Activated T-helper 1 cell treated with Interleukin-2 at 50 U/mL for 16 hours (primary cell): ENCODE measurements at places on chromosomes 4 and X.

DNA sequence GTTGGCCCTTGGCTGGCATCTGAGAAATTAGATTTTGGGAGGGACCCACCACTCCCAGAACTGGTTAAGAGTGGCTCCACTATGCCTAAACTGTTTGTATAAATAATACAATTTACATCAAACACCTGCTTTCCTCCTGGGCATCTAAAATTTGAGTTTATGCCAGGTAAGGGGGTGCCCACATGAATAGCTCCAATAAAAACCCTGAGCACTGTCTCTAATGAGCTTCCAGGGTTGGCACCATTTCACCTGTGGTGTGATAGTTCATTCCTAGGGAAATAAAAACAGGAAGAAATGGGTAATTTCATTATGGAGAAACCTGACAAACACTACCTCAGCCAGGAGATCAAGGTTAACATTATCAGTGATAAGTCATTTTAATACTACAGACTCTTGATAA, 119.7 kb downstream of the FRYL start:
- no peak for DNase-seq

DNA sequence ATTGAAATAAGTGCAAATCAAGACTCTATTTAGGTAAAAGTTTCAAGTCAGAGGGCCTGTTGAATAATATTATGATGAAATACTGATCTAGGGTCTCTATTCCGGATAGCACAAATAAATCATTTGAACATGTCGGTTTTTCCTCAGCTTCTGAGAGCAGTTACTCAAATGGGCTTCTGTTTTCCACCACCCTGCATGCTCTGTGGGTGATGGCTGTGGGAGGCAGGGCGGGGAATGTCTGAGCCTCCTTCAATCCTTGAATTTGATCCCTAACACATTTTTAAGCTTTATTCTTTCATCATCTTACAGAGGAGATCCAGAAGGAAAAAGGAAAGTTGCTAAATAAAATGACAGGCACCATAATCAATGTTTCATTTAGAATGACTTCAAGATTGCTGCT, 8.5 kb downstream of the UNC5C start:
- DNase-seq = no peak

DNA sequence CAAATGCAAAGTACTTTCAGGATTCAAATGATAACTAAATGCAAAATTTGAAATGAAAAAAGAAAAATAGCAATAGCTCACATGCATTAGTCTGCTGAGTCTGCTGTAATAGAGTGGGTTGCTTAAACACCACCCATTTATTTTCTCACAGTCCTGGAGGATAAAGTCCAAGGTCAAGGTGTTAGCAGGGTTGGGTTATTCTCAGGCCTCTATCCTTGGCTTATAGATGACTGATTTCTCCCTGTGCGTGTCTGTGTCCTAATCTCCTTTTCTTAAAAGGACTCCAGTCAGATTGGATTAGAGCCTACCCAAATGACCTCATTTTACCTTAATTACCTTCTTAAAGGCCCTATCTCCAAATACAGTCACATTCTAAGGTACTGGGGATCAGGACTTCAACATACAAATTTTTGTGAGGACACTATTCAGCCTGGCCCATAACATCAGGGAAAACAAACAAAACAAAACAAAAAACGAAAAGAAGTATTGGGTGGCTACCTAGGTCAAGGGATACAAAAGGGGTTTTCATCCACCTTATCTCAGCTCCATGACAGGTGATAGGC, 6.3 kb upstream of the TBL1X start:
- no peak for DNase-seq

DNA sequence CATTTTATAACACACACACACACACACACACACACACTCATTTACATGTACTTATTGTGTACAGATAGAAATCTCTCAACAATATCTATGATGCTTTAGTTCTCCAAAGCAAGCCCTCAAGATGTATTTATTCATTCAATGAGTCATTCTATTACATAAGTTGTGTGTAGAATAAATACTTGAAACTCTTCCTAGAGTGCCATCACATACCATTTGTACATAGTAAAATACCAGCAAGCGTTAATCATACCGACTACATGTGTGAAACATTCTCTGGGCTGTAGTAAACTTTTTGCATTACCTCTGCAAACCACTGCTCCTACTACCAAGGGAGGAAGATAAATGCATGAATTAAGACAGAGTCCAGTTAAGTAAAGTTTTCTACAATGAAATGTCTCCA, 70.9 kb downstream of the EPHA5 start:
- no peak for DNase-seq

GRCh38 chr4:67635331-67635730, 65.6 kb downstream of the UBA6 start:
- no peak for DNase-seq

GRCh38 chrX:110852180-110852579, 56.6 kb upstream of the CHRDL1 start:
- no peak for DNase-seq

- no peak for DNase-seq
These were observed 41.0 kb downstream of the TXLNG start for GRCh38 chrX:16827225-16827624.

DNA sequence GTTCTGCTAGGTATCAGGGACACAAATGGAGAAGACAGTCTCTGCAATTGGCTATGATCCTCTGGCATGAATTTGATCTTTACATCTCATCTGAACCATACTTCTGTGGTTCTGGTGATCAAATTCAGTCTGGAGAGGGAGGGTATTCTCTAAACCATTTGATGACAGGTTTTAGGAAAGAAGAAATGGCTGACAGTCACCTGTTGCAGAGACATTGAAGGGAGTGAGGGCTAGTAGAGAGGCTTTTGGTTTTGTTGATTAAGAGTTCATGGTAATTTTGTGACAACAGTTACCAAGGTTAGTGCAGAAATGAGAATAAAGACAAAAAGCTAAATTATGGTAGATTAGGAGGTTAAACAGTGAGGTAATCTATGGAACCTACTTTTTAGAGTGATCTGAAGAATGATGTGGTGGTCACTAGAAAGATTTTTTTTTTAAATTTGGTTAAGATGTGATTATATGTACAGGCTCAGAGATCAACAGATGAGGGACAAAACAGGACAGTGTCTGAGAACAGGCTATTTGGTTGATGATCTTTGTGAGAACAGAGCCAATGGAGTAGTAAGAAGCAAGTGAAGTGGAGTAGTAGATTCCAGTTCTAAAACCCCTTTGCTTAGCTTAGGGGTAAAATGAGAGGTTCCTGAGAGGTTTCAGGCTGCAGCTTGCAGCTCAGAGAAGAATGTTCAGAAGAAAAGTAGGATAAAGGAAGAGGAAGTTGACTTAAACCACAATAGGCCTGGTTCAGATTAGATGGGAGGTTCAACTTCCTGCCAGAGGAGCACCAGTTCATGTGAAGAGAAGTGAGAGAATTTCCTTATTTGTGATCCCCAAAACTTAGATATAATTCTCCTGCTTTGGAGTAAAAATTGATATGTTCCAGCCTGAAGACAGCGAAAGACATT, 34.7 kb downstream of the VSIG4 start:
- DNase-seq = no peak

DNA sequence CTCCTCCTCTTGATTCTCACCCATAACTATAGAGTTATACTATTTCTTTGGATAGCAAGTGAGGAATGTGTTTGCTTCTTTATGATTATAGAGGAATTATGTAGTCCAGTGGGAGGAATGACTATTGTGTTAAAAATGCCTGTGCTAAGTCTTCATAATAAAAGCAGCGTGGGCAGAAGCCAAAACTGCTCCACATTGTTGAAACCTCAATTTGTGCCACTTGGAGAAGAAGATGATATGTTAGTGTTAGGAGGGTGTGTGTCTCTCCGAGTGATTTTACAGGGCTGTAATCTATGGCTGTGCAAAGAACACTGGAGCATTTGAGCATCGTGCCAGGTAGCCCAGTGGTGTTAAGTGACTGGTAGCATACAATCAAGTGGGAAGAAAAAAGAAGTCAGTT, 74.3 kb downstream of the FRAS1 start:
- DNase-seq = no peak

DNA sequence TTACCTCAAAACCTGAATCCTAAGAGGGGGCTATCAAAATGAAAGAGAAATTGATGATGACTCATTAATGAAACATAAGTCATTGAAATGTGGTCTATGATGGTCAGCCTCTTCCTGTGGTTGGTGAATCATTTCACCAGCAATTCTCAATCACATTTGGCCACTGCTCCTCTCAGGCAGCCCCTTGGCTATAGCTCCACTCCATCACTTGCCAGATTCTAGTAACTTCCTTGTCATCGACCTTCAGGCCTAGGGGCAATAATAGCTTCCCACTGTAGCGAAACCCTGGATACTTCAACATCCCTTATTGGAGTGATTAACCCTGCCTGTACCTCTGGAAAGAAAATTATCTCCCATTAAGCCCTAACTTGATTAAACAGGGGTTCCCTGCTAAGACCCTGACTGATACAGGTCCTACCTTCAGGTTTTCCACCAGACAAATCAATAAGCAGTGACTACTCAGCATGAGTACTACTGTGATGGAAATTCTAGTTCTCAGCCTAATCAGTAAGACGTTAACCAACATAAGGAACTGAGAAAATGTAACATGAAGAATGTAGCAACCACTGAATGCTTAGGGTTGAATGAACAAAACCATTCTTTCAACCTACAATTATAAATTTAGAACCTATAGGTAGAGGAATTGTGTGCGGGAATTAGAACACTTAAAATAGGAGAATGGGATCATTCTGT, 30.4 kb downstream of the ADH7 start:
- DNase-seq = no peak

DNA sequence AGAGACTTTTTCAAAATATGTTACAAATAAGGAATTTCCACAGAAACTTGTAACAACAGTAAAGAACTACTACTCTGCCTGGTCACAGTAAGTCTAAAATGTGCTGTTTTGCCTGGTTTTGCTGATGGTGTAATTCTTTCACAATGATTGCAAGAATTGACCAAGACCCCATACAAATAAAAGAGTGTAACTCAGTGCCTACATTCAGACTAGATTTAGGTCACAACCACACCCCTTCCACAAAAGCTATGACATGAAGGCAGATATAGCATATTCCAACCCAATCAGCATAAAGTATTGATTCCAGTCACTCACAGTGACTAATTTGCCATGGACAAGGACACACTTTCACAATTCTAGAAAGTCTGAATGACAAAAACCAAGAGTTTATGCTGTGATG, 53.7 kb upstream of the TMPRSS11F start:
- DNase-seq = no peak

- DNase-seq = no peak
These were observed 80.3 kb upstream of the SMARCA5 start for GRCh38 chr4:143433231-143433630.

DNA sequence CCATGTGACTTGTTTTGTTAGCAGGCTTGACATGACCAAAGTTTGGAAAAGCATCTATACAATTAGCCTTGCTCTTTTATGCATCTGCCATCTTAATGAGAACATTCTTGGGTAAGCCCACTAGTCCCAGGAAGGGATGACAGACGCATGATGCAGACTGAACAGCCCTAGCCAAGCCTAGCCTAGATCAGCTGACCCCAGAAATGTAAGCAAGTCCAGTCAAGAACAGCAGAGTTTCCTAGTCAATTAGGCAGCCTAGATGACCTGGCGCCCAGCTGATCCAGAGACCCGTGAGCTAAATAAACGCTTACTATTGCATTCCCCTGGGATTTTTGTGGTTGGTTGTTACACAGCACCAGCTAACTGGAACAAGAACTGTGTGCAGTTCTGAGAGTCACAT, 457.9 kb downstream of the BCOR start:
- no peak for DNase-seq

DNA sequence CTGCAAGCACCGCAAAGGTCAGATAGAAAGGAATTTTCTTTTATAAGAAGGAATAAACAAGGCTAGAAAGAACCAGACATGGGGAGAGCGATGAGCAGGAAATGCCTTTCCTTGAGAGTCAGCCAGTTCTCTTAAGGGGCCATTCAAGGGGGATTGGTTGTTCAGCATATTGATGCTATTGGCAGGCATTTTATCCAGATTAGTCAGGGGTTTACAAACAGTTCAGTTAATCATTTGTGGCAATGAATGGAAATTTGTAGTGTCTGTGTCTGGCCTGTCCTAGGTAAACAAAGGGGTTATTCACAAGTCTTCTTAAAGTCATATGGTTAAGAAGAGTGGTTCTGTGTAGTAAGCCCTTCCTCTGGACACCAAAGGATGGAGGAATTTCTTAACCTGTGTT, 184.7 kb upstream of the FRMPD4 start:
- no peak for DNase-seq

GRCh38 chr4:174266416-174266815, 17.1 kb downstream of the FBXO8 start:
- no peak for DNase-seq

- DNase-seq = no peak
These were observed 101.7 kb downstream of the RAPGEF2 start for GRCh38 chr4:159204566-159204965.

GRCh38 chr4:107937040-107937439, 5.7 kb downstream of the CYP2U1 start:
- DNase-seq = no peak

GRCh38 chr4:150695162-150695561, 113.2 kb downstream of the MAB21L2 start:
- no peak for DNase-seq

DNA sequence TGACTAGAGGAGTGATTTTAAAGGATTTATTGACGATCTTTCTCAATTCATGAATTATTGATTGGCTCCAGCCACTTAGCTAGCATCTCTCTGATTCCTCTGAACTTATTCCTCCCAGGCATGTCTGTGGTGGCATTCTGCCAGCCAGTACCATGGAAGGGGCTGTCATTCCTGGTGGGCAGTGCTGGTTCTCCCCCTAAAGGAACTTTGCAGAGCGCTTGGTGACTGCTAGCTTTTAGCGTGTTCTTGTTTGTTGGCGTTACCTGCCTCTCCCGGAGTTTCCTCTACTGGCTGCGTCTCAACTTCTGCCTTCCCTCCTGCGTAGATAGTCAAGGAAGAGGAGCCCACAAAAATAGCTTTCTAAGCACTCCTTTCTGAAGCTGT, 19.3 kb downstream of the SRD5A3 start:
- DNase-seq = no peak

- peak; percentile 27 for DNase-seq
These were observed 12.3 kb downstream of the MSL3 start for GRCh38 chrX:11770320-11770719.

DNA sequence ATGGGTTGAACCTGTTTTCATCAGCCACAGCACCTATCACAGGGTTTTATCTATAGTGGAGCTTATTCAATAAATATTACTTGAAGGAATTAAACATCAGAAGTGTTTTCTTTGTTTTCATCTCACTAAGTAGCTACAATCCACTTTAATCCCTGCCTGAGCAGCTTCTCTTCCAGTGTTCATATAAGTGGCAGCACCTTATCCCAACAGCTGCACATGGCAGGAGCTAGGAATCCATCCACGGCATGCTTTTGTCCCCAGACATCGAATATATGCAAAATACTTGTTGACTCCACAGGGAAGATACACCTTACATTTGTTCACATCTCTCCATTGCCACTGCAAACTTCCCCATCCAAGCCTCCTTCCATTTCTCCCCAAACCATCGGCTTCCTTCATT, 549.8 kb upstream of the FAM241A start:
- DNase-seq = no peak

- DNase-seq = no peak
These were observed 353.8 kb upstream of the CASK start for GRCh38 chrX:42276982-42277690.

- DNase-seq = no peak
These were observed 117.4 kb upstream of the LIMCH1 start for GRCh38 chr4:41420541-41420940.
